Activated CD8-positive, alpha-beta T cell treated with anti-CD3 and anti-CD28 coated beads, Interleukin-2, amount 10 ng/mL, durations not matched to agents 7 days and 5 days (primary cell): ENCODE measurements at places on chromosomes 4 and X.

- no peak for DNase-seq
Measured at GRCh38 chr4:22508376-22508775, 7.5 kb downstream of the ADGRA3 start.

GRCh38 chr4:136392576-136392975 lies 1139.7 kb downstream of the PCDH18 start:
- DNase-seq, result no peak

GRCh38 chrX:77422891-77423648 lies 24.1 kb upstream of the FGF16 start:
- DNase-seq, result no peak

GRCh38 chrX:41087201-41087600 lies 2.0 kb downstream of the USP9X start:
- DNase-seq, result no peak

- no peak for DNase-seq
Measured at GRCh38 chr4:73803213-73803612, 33.3 kb upstream of the CXCL6 start.

GRCh38 chr4:48651914-48652313 lies 128.2 kb downstream of the FRYL start:
- DNase-seq, result no peak

DNA sequence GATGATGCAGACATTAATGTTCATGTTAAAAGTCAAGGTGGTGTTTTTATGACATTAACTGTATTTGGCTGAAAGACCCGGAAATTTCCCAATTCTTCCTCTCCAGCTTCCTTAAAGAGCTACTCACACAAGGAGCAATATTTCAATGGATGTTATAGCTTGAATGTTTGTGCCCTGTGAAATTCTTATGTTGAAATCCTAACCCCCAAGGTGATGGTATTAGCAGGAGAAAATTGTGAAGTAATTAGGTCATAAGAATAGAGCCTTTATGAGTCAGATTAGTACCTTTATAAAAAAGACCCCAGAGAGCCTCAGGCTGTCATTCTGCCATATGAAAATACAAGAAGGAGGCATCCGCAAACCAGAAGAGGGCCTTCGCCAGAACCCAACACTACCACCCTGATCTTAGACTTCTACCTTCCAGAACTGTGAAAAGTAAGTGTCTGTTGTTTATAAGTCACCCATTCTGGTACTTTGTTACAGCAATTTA lies 3.6 kb downstream of the TLR1 start:
- no peak for DNase-seq

- DNase-seq, result no peak
Measured at GRCh38 chr4:16627999-16628398, 270.4 kb downstream of the LDB2 start.

DNA sequence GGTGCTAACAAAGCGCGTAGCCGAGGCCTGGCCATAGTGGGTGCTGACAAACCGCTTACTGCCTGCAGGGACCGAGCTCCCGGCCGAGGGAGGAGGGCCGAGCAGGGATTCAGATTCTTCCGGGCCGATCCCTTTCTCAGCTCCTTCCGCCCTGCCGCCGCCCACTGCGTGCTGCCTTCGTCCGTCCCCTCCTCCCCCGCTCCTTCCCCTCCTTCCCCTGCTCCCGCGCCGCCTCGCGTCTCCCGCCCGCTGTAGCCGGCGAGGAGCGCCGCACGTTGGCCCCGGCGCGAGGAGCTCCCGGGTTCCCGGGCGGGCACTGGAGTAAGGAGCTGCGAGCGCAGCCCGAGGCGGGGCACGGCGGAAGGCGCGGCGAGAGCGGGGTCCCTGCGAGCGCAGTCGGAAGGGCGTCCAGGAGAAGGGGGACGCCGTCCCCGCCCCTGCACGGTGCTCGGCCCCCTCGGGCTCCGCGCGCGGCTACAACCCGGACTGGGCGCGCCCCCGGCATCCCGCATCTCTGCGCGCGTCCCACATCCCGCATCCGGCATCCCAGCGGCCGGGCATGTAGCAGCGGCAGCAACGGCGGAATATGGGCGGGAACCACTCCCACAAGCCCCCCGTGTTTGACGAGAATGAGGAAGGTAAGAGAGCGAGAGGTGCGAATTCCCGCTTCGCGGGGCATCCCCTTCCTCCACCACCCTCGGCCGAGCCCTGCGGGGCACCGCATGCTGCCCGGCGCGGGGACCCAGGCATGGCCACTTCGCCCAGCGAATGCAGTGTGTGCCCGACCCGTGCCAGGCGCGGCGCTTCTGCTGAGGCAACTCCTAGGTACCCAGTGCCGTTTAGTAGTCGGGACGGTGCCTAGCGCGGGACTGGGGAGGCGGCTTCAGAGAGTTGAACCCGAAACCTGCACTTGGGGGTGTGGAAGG lies at the start of gene STK32B:
Gene STK32B (plus strand): TSS at position 203 of the 926 bp plus-strand sequence.
- DNase-seq, result peak; percentile 62

GRCh38 chr4:6464842-6465588 lies 7.4 kb downstream of the PPP2R2C start:
- no peak for DNase-seq

- no peak for DNase-seq
Measured at GRCh38 chrX:112784692-112785091, 55.9 kb downstream of the AMOT start.

DNA sequence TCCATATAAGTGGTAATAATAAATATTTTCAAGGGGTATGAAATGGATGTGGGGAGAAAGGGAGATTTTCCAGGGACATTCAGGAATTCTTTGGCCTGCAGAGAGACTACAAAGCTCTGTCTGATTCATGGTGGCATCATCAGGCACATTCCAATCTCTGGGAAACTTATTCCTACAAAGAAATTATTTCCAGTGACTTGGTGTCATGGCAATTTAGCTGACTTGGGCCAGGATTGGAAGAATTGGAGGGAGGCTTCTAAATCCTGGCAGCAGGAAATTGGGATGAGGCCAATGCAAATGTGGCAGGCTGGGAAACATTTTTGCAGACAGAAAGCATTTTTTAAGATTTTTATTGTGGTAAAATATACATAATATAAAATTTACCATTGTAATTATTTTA lies 204.6 kb downstream of the RTL9 start:
- no peak for DNase-seq

DNA sequence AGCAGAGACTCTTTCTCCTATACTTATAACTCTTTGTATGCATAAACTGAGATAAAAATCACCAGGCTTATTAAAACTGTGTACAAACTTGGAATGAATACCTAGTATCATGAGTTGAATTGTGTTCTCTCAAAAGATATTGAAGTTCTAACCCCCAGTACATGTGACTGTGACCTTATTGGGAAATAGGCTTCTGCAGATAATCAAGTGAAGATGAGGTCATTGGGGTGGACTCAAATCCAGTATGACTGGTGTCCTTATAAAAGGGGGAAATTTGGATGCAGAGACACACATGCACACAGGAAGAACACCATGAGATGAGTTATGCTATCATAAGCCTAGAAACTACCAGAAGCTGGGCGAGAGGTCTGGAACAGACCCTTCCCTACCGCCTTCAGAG lies 26.2 kb downstream of the ZNF827 start:
- DNase-seq, result no peak

GRCh38 chrX:82711457-82711856 lies 796.6 kb upstream of the POU3F4 start:
- no peak for DNase-seq

- no peak for DNase-seq
Measured at GRCh38 chrX:103309860-103310554, 783 bp downstream of the BEX2 start.
